ENCODE measurements at places on chromosomes 3 and 15. TPM values are rescaled to one million over a fixed set of nuclear protein-coding genes. Genes with fewer than 3 reads are reported as not detected.
A peak's percentile ranks its signal among the peaks of the same experiment; 100 is the strongest.

GRCh38 chr3:173893066-173893465 is 495.5 kb downstream of the NLGN1 start:
- DNase-seq = no peak

DNA sequence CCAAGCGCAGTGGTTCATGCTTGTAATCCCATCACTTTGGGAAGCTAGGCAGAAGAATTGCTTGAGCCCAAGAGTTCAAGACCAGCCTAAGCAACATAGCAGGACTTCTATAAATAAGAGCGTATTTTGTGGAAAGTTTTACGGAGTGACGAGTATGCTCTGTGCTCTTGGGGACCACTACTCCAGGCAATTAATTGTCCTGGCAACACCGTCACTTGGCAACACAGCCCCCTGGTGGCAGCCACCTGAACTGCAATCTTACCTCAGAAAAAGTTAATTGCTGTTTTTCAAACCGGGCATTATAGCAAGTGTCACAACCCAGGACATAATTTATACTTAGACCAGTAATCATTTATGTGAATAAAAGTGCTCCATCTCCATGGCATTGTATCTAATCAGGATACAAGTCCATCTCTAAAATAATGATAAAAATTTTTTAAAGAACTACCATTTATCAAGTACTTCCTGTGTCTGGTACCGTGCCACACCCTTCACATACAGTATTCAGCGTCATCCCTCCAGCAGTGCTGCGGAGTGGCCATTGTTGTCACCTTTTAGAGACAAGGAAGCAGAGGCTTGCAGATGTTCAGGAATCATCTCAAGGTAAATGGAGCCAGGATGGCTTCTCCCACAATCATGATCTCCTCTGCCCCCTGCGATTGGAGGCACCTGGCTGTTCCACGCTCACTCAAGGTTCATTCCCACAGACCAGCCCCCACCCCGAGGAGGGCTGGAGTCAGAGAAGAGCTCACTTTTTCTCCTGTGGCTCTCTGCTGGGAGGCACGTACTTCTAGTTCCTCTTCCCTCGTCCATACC is 34.5 kb downstream of the PLA2G4D start:
- peak; percentile 84 for DNase-seq

DNA sequence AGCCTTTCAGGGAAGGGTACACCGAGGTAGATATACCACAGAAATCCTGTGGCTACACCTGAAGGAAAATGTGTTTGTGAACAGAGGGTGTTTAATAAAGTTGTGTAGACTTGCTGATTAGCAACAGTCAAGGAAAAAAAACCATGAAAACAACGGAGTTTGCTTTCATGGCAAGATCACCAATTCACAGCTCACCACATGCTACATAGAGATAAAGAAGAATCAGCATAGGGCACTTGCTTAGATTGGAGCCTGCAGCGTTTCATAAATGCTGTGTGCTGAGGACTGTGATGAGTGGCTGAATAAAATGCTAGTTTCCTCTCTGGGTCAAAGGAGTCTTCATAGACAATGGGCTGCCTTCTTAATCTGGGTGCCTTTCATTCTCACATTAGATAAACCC is 257.6 kb downstream of the SLC9A9 start:
- no peak for DNase-seq

GRCh38 chr3:152574461-152575079 is 260.4 kb upstream of the P2RY1 start:
- DNase-seq = peak; percentile 67

HRH1 gene
- 0.34 TPM for total RNA-seq
